Hematopoietic multipotent progenitor cell (in vitro differentiated cells): ENCODE measurements at places on chromosomes 6 and 20. TPM values are rescaled to one million over a fixed set of nuclear protein-coding genes. Genes with fewer than 3 reads are reported as not detected.

- DNase-seq = no peak
Observed at GRCh38 chr6:1940381-1940780, 305.0 kb downstream of the GMDS start.

SLC22A1 gene
- total RNA-seq = under 0.01 TPM

- no peak for DNase-seq
Observed at GRCh38 chr20:24935766-24936525, 13.1 kb upstream of the CST7 start.

DNA sequence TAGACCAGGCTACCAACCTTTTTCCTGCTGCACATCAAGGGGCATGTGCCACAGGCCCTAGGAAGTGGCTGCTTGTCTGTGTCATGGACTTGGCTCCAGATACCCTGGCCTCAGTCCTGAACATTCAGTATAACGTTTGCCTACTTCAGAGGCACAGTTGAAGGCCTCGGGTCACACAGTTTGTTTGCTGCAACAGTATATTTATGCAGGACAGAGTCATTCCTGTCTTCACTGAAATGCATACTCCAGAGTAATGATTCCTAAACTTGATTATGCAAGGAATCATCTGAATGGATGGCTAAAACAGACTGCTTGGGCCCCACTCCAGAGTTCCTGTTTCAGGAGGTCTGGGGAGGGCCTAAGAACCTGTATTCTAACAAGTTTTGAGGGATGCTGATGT, 149.4 kb downstream of the KLHL32 start:
- no peak for DNase-seq

DNA sequence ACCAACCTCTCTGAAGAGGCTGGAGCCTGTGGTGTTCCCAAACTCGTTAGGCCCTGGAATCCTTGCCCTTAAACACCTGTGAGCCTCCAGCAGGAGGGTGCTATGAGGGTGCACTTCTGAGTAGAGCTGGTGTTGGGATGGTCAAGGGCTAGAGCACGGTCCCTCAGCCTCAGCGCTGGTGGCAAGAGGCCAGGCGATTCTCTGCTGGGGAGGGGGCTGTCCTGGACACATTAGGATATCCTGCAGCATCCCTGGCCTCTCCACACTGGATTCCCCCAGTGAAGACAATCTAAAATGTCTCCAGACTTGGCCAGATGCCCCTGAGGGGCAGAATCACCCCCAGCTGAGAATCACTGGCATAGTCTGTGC, 157.8 kb downstream of the SYCP2 start:
- DNase-seq = no peak

DNA sequence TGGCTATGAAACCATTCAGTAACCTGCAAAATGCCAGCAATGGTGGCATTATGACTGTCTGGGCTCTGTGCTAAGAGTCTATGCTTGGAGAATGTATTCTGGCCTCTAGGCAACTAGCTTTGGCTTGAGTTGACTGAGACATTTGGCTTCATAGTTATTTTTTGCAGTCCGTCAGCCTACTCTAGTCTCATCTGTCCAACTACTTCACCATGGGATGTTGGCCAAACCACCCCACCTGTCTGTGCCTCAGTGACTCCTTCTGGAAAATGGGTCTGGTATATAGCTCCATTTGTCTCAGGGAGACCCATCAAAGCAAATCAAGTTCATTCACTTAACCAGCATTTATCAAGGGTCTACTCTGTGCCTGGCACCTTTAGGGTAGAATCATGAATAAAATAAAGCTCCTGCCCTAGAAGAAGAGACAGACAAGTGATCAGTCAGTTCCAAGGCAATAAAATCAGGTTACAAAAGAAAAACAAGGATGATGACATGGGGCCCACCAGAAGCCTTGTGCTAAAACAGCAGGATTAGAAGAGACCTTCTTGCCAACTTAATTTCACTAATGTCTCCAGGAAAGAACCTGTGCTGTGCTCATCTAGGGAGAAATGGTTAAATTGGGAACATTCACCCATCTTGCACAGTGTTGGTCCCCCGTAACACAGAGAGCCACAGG, 102.4 kb upstream of the ARMC2 start:
- no peak for DNase-seq

DNA sequence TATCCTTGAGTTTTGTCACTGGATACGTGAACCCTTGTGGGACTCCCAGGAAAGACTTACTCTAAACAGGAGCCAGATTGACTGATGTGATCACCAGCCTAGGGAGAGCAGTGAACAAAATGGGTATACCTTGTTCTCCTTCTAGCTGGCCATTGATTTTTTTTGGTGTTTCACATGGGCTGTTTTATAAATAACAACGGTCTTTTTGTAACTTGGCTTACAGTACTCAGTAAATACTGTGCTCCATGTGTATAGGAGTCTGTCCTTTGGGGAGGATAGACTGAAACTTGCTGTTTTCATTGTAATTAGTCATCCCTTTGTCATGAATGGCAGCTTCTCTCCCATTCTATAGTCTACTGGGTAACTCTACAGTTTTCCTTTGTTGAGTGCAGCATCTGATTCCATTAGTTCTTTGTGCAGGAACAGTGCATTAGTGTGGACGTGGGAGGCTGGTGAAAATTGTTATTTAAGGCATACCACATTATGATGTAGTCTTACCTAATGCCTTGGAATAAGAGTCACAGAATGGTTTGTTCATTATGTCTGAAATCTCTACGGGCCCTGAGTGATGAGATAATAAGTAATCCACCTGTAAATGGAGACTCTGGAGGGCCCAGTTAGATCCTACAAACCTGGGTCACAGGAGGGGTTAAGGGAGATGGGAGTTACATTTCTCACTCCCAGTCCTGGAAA, 89.5 kb downstream of the TIAM2 start:
- DNase-seq = no peak

- DNase-seq = no peak
Observed at GRCh38 chr20:31550099-31550498, 35.9 kb downstream of the HM13 start.

GRCh38 chr20:44805979-44806620, 4.2 kb downstream of the RIMS4 start:
- DNase-seq = no peak

GRCh38 chr20:53216856-53217576, 244.9 kb downstream of the TSHZ2 start:
- peak; percentile 57 for DNase-seq

SLC22A2 gene
- not detected for total RNA-seq

MMUT gene
- total RNA-seq = 6.2 TPM

GNAS-AS1 gene
- total RNA-seq = under 0.01 TPM

POU3F2 gene
- total RNA-seq = not detected

- DNase-seq = no peak
Observed at GRCh38 chr20:39574061-39574460, 611.9 kb downstream of the DHX35 start.

DNA sequence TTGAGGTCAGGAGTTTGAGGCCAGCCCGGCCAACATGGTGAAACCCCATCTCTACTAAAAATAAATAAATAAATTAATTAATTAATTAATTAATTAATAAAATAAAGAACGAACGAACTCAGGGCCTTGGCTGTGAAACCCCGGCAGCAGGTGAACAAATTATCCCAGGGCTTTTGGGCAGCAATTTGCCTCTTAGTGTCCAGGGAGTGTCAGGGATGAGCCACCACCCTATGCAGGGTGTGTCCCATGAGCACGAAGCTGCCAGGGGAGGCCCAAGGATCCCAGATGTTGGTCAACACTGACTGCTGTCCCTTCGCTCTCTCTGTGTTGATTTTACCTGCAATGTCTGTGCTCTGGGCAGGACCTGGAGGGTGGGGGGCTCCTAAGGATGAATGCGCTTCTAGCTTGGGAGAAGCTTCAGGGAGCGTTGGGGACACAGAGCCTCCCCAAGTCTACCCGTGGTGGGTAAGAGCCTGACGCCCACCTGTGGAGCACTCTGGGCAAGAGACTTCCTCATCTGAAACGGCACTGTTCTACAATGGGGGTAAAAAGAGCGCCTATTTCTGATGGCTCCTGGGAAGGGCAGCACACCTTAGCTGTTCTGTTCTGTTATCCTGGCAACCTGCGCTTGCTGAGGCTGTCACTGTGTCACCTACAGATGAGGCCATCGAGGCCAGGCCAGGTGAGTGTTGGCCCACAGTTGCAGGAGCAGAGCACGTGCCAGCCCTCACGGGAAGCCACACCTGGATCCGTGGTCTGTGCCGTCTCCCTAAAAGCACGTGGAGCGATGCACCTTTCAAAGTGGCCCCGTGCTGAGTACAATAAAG, 125.5 kb upstream of the CDH4 start:
- no peak for DNase-seq

GRCh38 chr20:11808841-11809240, 108.9 kb upstream of the BTBD3 start:
- no peak for DNase-seq

- DNase-seq = peak; percentile 47
Observed at GRCh38 chr6:70162972-70163371, 139.9 kb downstream of the COL9A1 start.

HS3ST5 gene
- not detected for total RNA-seq

DNA sequence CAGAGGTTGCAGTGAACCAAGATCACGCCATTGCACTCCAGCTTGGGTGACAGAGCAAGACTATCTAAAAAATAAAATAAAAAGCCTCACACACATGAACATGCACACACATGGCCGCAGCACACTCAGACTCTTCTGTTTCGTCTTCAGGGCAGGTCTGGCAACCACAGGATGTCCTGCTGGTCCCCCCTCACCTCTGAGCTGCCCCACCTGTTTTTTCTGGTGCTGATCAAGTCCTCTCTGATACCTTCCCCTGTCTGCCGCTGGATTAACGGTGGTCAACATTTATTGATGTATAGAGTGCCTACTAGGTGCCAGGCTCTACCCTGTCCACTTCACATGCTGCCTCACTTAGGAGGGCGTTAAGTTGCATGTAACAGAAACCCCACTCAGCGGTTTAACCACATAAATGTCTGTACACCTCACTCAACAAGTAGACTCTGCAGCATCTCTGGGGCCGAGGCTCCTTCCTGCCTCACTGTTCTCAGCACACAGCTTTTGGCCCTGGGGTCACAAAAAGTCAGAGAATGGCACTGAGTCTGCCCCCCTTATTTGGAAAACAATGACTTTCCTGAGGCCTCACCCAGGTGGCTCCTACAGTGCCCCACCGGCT, 4.5 kb upstream of the AP5S1 start:
- no peak for DNase-seq

DNA sequence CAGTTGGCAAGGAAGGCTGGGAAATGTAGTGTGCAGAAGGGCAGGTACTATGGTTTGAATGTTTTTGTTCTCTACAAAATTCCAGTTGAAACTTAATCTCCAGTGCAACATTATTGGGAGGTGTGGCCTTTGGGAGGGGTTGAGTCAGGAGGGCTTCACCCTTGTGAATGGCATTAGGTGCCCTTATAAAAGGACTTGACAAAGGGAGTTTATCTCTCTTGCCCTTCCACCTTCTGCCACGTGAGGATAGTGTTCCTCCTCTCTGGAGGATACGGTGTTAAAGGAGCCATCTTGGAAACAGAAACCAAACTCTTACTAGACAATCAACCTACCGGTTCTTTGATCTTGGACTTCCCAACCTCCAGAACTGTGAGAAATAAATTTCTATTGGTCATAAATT, 82.2 kb upstream of the LRFN2 start:
- no peak for DNase-seq

MYO6 gene
- total RNA-seq = under 0.01 TPM

DNA sequence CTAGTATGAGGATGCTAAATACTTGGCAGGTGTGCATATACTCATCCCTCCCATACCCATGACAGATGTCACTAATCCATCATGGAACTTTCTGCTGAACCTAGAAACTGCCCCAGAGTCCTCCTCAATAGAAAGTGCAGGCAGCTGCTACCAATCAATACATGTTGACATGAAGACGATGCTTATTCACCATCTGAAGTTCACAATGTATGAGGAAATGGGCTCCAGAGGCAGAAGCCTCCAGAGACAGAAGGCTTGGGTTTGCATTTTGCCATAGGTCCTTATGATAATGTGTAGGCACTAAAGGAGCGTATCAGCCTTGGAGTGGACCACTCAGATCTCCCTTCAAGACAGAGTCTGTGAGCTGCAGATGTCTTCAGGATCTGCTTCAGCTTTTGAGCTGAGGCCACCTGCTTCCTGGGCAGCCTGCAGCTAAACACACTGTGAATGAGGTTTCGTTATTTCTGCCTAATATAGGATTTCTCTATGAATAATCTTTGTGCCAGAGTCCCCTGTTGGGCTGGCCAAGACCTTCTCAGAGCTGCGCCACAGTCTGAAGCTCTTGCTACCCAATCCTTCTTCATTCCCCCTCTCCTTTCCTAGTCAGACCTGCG, 7.5 kb upstream of the KIAA1755 start:
- DNase-seq = no peak

GFRA4 gene
- not detected for total RNA-seq

- DNase-seq = no peak
Observed at GRCh38 chr6:32406857-32407256, at the start of gene BTNL2. Gene BTNL2, minus strand, starts transcription at chr6:32407181. Its CDS starts 58 bp downstream, at chr6:32407123.

DNA sequence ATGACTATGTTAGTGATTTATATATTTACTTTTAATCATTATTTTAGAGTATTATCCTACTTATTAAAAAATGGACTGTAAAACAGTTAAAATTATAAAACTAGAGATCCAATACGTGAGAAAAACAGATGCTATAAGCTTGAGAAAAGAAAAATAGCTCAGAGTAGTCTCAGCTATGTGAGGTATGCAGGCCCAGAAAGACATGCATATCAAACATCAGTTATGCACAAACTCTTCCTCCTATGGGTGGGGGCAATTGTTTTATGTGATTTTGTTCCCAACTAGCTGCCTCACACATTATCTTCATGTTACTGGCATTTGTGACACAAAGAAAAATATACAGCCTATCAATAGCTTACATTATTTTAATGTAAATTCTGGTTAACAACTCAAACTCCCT, 28.8 kb downstream of the RARS2 start:
- DNase-seq = no peak

DNA sequence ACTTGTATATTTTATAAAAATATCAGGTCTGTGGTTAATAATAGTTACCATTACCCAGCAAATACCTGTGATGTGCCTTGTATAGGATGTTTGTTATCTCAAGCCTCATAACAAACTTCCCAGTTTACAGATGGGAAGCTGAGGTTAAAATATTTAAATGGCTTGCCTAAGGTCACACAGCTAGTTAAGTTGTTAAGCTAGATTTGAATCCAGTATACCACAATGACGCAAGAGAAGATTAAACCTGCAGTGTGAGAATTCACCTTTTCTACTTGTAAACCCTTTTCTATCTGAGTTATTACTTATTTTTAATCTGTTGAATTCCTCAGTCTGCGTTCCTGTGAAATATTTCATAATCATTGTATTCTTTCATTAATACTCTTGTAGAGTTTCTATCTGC, 4.9 kb downstream of the DSP start:
- no peak for DNase-seq
